Mesothelial cell of epicardium (in vitro differentiated cells): ENCODE measurements at places on chromosomes 12 and 14.

DNA sequence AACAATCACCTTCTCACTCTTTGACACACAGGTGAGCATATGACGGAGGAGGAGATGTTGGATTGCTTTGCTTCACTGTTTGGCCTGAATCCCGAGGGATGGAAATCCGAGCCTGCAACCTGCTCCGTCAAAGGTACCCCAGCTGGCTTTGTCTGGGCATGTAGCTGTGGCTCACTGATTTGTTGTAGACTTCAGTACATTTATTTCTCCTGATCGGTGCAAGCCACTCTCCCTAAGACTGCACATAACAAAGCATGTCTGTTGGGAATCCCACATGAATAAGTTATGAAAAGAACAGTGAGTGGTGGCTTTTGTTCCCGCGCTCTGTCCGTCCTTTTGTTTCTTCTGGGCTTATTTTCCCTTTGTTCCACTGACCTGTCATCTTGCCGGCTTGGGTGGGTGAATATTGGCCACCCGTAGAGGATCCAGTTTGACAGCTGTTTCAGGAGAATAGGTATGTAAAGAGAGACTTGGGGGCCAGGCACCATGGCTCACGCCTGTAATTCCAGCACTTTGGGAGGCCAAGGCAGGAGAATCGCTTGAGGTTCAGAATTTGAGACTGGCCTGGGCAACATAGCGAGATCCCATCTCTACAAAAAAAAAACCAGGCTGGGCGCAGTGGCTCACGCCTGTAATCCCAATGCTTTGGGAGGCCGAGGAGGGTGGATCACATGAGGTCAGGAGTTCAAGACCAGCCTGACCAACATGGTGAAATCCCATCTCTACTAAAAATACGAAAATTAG lies 20.0 kb upstream of the BCL7A start:
- no peak for DNase-seq

DNA sequence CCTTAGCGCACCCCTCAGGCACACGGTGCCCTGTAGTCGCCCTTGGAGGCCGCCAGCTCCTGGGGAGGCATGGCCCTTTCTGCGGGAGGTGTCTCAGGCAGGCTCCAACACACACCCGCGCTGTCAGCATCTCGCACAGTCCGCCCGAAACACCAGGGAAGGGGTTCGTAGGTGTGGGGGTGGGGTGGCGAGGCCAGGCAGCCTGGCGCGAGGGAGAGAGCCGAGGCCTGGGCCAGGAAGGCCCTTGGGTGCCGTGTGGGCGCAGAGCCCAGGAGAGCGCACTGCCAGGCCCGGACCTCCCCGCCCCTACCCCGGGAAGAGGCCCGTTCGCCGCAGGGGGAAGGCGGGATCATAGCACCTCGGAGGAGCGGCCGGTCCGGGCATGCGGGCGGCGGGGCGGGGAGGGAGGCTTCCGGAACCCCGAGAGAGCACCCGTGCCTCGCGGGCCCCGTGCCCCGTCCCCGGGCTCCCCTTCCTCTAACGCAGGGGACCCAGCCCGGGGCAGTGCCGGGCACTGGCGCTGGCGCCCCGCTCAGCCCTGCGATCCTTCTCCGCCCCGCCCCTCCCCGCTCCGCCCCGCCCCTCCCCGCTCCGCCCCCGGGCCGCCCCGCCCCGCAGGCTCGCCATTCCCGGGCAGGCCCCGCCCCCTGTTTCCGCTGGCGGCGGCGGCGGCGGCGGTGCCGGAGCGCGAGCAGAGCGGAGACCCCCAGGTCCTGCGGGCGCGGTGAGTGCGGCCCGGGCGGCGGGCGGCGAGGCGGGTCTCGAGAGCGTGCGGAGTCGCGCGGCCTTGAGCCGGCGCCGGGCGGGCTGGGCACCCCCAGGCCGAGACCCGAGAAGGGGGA lies at the start of gene TSPAN9:
Gene TSPAN9 (plus strand): TSS at position 650 of the 842 bp plus-strand sequence. CDS start 123,815 bp downstream, outside the sequence.
- peak; percentile 82 for DNase-seq

GRCh38 chr12:86081843-86082242 lies 174.3 kb downstream of the MGAT4C start:
- DNase-seq: no peak

- DNase-seq: no peak
Observed at GRCh38 chr14:21455592-21455911, 371 bp downstream of the CHD8 start.

DNA sequence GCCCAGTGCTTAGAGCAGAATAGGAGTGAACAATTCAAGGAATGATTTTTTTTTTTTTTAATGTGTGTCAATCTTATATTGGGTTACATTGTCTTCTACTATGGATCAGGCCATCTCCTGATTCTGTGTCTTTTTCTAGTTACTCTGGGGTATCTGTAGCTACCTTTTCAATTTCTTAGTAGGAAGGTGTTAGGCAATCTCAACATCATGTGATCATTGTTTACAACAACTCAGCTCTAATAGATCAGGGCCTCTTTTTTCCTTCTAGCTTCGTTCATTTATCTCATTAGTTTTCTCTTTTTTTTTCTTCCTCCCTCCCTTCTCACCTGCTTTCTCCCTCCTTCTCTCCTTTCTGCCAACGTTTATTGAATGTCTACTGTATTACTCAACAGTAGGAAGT lies 8.9 kb downstream of the SOCS2 start:
- DNase-seq: no peak

DNA sequence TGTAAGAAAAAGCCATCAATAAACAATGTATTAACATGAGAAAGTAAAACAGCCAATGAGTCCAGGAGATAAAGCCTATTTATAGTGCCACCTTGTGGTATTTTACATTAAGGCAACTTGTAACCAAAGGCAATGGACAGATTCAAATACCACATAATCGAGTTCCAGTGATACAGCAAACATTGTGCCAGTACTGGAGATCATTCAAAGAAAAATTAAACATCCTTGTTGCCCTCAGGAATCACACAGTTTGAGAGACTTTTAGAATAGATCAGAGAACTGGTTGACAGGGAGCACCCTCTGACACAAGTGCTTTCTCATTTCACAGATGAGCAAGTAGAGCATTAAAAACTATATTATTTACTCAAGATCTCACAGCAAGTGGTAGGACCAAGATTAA lies 98.1 kb downstream of the DDHD1 start:
- no peak for DNase-seq

DNA sequence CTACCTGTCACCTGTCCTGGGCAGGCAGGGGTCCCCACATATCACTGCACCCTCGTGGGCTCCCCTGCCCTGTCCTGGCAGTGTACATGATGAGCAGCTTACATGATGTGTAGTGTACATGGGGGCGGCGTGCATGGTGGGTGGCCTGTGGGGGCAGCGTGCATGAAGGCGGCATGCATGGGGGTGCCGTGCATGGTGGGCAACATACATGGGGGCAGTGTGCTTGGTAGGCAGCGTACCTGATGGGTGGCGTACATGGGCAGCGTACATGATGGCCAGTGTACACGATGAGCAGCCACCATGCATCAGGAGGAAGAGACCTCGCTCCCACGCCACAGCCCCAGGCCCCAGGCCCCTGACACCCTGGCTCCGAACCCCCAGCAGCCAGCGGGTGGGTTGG lies 266.3 kb downstream of the CACNA1C start:
- DNase-seq: no peak

- DNase-seq: no peak
Observed at GRCh38 chr12:98750511-98750910, 105.4 kb downstream of the APAF1 start.
